Fibroblast of the aortic adventitia (primary cell): ENCODE measurements at places on chromosomes 4 and X. TPM values are rescaled to one million over a fixed set of nuclear protein-coding genes. Genes with fewer than 3 reads are reported as not detected.

- peak; percentile 62 for DNase-seq
Observed at GRCh38 chrX:74251006-74251930, 52.7 kb upstream of the ZCCHC13 start.

DNA sequence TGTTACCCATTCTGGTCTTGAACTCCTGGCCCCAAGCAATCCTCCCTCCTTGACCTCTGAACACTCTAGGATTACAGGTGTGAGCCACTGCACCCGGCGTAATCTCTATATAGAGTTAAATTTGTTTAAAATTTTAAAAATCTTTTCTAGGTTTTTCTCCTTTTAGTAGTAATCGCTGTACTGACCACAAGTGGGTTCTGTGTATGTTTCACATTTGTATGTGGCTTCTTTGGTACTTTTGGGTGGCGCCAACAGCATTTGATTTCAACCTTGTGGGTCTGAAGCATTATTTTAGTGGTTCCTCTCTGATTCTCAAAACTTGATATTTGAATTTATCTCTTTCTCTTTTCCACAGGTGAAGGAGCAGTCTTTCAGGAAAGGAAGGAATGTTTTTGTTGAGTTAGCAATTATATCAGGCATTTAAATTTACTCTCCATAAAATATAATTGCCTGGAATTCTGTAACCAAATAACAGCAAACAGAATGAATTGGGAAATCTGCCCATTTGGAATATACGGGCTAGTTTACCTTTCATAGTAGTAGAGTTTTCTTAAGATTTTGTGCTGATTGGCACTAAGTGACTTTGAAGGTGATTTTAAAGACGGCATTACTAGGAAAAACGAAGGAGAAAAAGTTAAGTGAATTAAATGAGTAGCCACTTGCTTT is 29.5 kb downstream of the ARHGAP10 start:
- no peak for DNase-seq

Gene ZDHHC15
- total RNA-seq, result 0.18 and 1.1 TPM in 2 replicates

Gene TEX13C
- not detected in 2 replicates for total RNA-seq
